ENCODE measurements at places on chromosomes 5 and 9. TPM values are rescaled to one million over a fixed set of nuclear protein-coding genes. Genes with fewer than 3 reads are reported as not detected.

GRCh38 chr9:99235069-99235468, 13.0 kb downstream of the SEC61B start:
- no peak for DNase-seq

The TAF1L gene
- total RNA-seq: not detected

The DND1 gene
- total RNA-seq: 2.8 TPM

The INSYN2B gene
- total RNA-seq: not detected

The PLPP7 gene
- not detected for total RNA-seq

The MEIKIN gene
- total RNA-seq: not detected

The ORM2 gene
- not detected for total RNA-seq

The PCDH12 gene
- 2.2 TPM for total RNA-seq

DNA sequence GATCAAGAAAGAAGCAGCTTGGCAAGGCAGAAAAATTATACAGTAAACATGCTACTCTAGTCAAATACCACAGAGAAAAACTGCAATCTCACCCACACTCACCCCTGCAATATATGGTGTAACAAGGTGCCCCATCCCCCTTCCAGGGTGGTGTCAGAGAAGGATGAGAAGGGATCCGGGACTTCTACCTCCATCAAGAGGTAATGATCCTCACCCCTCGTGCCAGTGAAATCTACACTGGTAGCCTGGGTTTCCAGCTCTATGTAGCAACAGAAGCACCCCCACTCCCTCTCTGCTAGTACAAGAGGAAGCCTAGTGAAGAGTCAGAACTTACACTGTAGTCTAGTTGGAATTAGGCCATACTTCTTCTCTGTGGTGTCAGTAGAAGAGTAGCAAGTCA, 18.9 kb downstream of the SLCO4C1 start:
- DNase-seq: no peak

DNA sequence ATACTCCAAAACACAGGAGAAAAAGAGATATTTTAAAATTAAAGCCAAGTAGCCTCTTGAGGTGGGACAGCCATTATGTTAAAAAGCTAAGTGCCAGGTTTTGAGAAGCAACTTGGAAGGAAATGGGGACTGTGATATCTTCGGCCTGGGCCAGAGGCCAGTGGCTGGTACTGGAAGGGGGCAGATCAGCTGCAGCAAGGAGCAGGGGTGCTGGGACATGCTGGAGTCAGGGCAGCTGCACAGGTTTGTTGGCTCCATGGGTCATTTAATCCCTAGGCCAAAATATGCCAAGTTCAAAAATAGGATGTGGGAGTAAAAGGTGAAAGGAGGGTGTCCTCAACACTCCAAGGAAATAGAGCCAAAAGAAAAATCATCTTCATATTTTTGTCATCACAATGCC, 30.0 kb downstream of the ADRB2 start:
- DNase-seq: no peak

GRCh38 chr5:97164846-97165245, 18.2 kb downstream of the RIOK2 start:
- DNase-seq: no peak

The GFRA3 gene
- not detected for total RNA-seq

The GPR151 gene
- total RNA-seq: not detected

DNA sequence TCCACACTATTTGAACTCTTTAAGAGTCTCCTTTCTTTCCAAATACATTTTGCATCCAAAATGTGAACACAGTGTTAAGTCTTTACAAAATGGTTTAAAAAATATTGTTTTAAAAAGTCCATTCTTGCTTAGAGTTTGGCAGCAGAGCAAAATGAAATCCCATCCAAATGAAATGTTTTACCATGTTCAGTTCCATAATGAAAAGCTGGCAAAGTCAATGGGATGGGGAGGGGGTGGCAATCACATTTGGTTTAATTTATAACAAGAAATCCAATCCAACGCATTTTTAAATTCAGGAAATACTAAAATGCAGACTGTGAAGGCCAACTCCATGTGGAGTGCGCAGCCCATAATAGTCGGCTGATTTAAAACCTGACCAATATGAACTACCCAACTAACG, 39.4 kb downstream of the MRPL36 start:
- no peak for DNase-seq

GRCh38 chr5:128596071-128596470, 58.0 kb upstream of the FBN2 start:
- no peak for DNase-seq

DNA sequence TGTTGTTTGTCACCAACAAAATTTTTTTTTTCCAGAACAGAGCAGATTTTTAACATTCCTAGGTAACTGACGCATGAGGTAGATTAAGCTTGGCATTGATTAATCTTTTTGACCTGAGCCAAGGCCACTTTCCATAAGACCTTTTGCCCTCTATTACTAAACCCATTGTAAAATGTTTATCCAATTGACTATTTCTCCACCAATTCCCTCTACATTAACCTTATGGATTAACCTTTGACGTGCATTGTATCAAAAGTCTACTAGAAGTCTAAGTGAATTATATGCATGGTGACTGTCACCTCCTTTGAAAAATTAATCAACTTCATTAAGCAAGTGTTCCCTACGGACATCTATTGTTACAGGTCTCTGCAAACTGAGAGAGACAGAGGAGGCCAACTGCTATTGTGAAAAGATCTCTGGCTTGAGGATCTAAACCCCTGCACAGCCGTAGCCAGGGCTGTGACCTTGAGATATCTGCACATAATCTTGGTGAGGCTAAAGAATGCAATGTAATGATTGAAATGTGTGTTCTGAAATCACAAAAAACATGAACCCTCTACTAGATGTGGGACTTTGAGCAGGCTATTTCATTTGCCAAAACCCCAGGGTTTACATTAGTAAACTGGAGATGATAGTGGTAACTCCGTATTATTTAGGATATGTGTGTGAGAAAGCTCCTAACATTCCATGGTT, 632.2 kb downstream of the TLR4 start:
- DNase-seq: no peak

DNA sequence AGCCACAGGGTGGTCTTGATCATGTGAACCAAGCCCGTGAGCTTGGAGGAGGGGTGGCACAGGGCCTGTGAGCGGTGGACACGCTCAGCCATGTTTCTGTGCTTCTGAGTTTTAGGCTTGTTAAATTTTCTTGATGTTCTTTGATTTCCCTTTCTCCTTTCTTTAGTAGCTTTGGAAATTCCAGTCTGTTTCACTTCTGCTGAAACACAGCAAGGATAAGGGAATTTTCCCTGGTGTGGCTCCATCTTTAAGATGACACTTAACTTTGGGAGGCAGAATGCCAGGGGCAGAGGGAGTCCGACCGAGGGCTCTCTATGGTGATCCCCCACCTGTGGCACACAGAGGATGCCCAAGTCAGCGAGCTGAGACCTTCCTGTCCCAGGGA, 29.7 kb upstream of the BASP1 start:
- no peak for DNase-seq

DNA sequence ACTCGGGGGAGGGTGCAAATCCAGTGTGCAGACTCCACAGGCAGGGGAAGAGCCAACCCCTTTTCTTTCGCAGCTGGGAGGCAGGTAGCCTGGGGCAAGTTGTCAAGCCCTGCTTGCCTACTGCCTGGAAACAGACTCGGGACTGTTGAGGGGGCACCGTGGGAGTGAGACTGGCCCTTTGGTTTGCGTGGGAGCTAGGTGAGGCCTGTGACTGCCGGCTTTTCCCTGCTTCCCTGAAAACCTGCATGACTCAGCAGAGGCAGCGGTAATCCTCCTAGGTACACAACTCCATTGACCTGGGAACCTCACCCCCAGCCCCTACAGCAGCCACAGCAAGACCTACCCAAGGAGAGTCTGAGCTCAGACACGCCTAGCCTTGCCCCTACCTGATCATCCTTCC, 509.5 kb downstream of the DTWD2 start:
- DNase-seq: no peak

DNA sequence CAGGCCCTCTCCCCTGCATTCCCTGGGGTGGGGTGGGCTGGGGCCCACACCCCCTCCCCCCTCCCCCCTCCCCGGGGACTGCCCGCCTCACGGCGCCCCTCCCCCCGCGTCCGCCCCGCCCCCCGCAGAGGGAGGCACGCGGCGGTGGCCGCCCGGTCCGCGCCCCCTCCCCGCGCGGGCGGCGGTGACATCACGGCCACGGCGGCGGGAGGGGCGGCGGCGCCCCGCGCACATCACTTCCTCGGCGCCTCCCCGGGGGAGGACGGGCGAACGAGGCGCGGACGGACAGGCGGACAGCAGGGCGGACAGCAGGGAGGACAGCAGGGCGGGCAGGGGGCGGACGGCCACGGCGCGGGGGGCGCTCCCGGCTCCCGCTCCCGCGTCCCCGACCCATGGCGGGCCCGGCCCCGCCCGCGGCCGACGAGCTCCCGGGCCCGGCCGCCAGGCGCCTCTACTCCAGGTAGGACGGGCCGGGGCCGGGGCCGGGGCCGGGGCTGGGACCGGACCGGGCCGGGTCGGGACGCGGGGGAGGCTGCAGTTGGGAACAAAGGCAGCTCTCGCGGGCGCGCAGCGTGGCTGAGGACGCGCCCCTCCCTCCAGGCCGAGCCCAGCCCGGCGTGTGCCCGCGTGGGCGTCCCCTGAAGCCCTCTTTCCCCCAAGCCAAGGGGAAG, at the start of gene GPSM1:
TSS of gene GPSM1 (plus strand) at position 236 of the 671 bp plus-strand sequence. CDS start at position 393, 157 bp downstream.
- DNase-seq: peak; percentile 86

DNA sequence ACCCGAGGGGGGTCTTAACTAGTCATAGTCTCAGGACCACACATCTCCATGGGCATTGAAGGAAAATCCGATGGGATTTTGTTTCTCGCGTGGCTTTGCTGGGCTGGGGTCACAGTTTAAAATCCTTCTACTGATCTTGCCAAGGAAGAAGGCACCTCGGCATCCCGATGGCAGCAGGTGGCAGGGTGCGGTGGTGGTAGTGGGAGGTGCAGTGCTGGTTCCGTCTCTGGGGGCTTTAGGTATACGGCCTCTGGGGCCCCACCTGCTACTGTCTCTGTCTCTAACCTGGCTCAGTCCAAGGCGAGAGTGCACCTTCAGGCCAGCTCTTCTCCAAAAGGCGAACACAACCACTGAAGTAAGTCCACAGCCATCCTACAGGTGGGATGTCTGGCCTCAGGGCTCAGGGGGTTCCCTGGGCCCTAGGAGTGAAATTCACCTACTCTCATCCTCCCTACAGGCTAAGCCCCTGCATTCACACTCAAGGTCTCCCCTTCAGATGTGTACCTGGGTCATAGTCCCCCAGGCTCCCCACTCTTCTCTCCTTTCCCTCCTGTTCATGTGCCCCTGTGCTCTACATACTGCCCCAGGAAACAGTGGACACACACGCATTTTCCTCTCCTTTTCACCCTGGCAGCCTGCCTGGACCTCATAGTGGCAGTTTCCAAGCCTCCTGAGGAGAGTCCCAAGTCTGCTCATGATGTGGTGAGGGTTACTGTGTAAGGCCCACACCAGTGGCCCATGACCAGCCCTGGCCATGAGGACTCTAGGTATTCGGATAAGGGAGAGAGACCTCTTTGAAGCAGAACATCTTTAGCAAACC, 736 bp upstream of the FCN2 start:
- DNase-seq: no peak

The C5 gene
- 1.5 TPM for total RNA-seq

GRCh38 chr9:5851445-5851844, 18.5 kb upstream of the ERMP1 start:
- peak; percentile 84 for DNase-seq

The SLCO6A1 gene
- total RNA-seq: not detected

DNA sequence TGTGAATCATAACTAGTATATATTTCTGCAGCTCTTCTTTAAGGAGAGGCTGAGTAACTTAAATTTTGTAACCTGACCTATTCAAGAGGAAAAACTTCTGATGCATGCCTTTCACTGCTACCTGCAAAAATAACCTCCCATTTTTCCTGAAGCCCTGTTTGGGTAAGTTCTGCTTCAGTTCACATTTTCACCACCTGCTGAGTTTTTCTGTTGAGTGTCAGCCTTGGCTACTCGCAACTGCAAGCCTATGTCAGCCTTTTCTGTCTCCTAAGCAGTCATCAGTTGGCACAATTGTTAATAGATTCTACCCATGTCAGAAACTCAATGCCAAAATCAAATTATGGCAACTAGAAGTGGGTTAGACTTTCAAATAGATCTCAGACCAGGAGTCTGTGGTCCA, 8.2 kb upstream of the TNFAIP8 start:
- no peak for DNase-seq

The OCLN gene
- total RNA-seq: 0.12 TPM

The INSL4 gene
- not detected for total RNA-seq

- DNase-seq: no peak
Measured at GRCh38 chr9:137194388-137194787, 5.9 kb downstream of the SSNA1 start.

The PCDHA10 gene
- total RNA-seq: not detected

GRCh38 chr5:173144200-173145176, at the start of gene BNIP1:
Gene BNIP1 (plus strand): TSS chr5:173144531. CDS start chr5:173144546, 15 bp downstream.
- DNase-seq: peak; percentile 99

DNA sequence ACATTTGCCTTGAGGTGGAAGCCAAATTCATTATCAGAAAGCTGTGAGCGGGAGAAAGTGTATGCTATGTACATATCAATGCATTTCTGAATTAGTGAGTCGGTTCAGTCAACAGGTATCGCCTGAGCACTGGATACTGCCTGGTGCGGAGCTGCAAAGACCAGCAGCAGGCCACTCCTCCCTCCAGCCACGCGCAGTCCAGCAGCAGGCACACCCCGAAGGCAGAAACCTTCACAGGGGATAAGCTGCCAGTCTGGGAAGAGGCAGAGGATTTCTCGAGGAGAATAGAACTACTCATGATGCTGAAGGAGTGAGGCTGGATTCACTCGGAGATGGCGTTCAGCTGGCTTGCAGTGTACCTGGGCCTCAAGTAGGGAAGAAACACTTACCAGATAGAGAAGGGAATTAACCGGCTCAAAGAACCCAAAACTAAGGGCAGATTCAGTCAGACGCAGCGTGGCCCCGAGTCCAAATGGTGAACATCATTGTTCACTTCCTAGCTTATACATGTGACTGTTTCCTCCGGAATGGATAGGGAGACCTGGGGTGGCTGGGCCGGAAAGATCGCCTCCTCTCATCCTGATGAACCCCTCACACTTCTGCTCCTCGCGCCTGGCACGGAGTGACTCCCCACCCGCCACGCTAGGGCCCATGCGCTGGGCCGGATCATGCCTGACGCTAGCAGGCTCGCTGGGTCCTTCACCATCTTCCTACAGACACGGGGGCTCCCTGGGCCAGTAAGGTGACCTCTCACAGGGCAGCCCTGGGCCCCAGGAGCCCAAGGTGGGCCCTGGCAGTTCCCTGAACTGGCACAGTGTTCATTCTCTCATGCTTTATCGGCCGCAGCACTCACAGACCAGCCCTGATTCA, 78.1 kb upstream of the SPATA31C2 start:
- DNase-seq: no peak

All from activated CD4-positive, alpha-beta T cell treated with anti-CD3 and anti-CD28 coated beads, Interleukin-2, amount 10 ng/mL, durations not matched to agents 24 days and 14 days (primary cell).